Activated B cell treated with CpG ODN at 0.5 μM for 24 hours (primary cell): ENCODE measurements at places on chromosomes 1 and 21. TPM values are rescaled to one million over a fixed set of nuclear protein-coding genes. Genes with fewer than 3 reads are reported as not detected.

The SH2D1B gene
- total RNA-seq: not detected in 2 replicates

The IL20 gene
- not detected in 2 replicates for total RNA-seq

The LCE6A gene
- total RNA-seq: not detected in 2 replicates

The FAM163A gene
- total RNA-seq: not detected in 2 replicates

The CLDN17 gene
- total RNA-seq: not detected in 2 replicates

The URB2 gene
- total RNA-seq: 17.4 and 21.8 TPM in 2 replicates

GRCh38 chr1:56291374-56291919 lies 287.9 kb downstream of the PLPP3 start:
- no peaks in the 10 kb centered on the region for H3K27me3 ChIP-seq
- H3K36me3 ChIP-seq: no peaks in the 10 kb centered on the region
- H3K27ac ChIP-seq: no peak overlapping the region
- no peak overlapping the region for H3K4me3 ChIP-seq

DNA sequence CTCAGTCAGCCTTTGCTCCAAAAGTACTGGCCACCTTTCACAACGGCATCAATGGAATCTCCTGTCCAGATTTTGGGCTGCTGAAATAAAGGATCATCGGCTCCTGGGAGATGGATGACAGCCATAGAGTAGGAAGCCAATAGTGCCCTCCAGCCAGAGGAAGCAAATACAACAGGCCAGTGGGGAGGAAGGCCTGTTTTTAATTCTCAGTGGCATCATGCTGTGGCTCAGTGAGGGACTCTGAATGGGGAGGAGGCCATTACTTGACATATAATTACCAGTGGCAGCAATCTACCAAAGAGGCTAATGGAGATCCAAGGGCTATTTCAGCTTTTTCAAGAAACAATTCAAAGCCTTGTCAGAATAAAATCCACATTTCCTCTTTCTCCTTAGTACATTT lies 26.7 kb downstream of the COLGALT2 start:
- DNase-seq: no peak
- no peaks in the 10 kb centered on the region for H3K36me3 ChIP-seq
- no peak overlapping the region for H3K27ac ChIP-seq
- H3K4me1 ChIP-seq: no peaks in the 10 kb centered on the region
- H3K4me3 ChIP-seq: no peak overlapping the region

- H3K36me3 ChIP-seq: peaks cover 2% of the 10 kb centered on the region
- peaks cover 6% of the 10 kb centered on the region for H3K4me1 ChIP-seq
- no peak for DNase-seq
- no peak overlapping the region for H3K4me3 ChIP-seq
These were observed 59.6 kb downstream of the ST3GAL3 start for GRCh38 chr1:43766818-43767525.

- no peaks in the 10 kb centered on the region for H3K36me3 ChIP-seq
- no peaks in the 10 kb centered on the region for H3K27me3 ChIP-seq
- H3K4me1 ChIP-seq: no peaks in the 10 kb centered on the region
- no peak for DNase-seq
These were observed 326.4 kb upstream of the LYPLAL1 start for GRCh38 chr1:218847089-218847768.

- no peaks in the 10 kb centered on the region for H3K36me3 ChIP-seq
- H3K27ac ChIP-seq: peak overlapping the region; percentile 98
- H3K4me1 ChIP-seq: peaks cover 95% of the 10 kb centered on the region
- no peaks in the 10 kb centered on the region for H3K27me3 ChIP-seq
- no peak for DNase-seq
These were observed 6.6 kb downstream of the IFFO2 start for GRCh38 chr1:18949686-18950400.

- no peak overlapping the region for H3K27ac ChIP-seq
- no peaks in the 10 kb centered on the region for H3K36me3 ChIP-seq
- H3K27me3 ChIP-seq: peaks cover 29% of the 10 kb centered on the region
- H3K4me3 ChIP-seq: no peak overlapping the region
These were observed 7.5 kb upstream of the RAB3B start for GRCh38 chr1:51997974-51998382.

DNA sequence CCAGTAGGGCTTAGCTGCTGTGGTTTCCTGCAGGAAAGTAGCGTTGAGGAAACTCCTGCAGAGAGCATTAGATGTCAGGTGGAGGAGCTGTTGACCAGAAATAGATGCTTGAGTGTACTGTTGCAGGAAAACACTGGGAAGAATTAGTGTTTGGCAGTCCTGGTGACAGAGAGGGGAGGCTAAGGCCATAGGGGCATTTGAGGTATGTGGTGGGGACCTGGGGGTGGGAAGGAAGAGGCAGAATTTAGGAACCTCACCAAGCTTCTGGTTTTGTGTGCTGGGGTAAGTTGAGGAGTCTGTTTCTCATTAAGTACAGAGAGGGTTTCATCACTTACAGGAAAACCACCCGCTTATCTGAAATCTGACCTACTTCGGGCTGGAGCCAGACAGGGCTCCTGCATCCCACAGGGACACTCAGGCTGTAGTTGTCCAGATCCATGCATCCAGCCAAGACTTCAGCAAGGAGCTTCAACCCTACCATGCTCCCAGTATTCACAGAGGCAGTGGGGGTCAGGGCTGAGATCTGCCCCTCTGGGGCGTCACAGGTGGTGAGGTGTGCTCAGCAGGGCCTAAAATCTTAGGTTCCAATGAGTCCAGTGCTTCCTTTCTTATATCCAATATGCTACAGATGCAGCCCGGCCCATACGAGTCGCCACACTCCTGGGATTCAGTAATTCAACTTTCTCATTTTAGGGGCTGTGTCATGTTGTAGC lies 15.1 kb downstream of the SH2D2A start:
- peaks cover 6% of the 10 kb centered on the region for H3K4me1 ChIP-seq
- peaks cover 53% of the 10 kb centered on the region for H3K36me3 ChIP-seq
- no peak overlapping the region for H3K27ac ChIP-seq
- H3K4me3 ChIP-seq: no peak overlapping the region
- no peak for DNase-seq

GRCh38 chr1:242189591-242189990 lies 190.7 kb upstream of the MAP1LC3C start:
- H3K4me3 ChIP-seq: no peak overlapping the region
- peaks cover 4% of the 10 kb centered on the region for H3K27me3 ChIP-seq
- no peaks in the 10 kb centered on the region for H3K36me3 ChIP-seq
- H3K4me1 ChIP-seq: no peaks in the 10 kb centered on the region
- H3K27ac ChIP-seq: no peak overlapping the region

DNA sequence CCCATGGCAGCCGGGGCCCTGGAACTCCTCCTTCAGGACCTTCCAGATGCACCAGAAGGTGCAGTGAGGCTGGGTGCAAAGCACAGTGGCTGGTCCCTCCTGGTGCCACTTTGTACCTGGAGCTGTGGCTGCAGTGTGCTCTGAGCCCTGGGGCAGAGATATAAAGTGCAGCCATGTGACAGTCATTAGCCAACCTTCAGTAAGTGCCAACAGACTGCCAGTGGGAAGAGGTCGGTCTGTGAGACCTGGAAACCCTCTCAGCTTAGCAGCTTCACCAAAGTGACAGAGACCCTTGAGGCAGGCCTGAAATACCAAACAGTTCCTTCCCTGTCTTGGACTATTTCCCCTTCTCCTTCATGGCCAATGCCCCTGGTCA lies 26.7 kb upstream of the NGF start:
- H3K4me1 ChIP-seq: no peaks in the 10 kb centered on the region
- H3K27ac ChIP-seq: no peak overlapping the region
- H3K4me3 ChIP-seq: no peak overlapping the region
- H3K27me3 ChIP-seq: no peaks in the 10 kb centered on the region
- no peak for DNase-seq
- H3K36me3 ChIP-seq: no peaks in the 10 kb centered on the region
